ENCODE measurements at places on chromosomes 4 and X. TPM values are rescaled to one million over a fixed set of nuclear protein-coding genes. Genes with fewer than 3 reads are reported as not detected.

TBC1D8B gene
- 7.1 TPM for total RNA-seq

GPRIN3 gene
- 2.1 TPM for total RNA-seq

HHIP gene
- total RNA-seq = 2.2 TPM

C1GALT1C1 gene
- 43.4 TPM for total RNA-seq

NKX6-1 gene
- total RNA-seq = not detected

ENAM gene
- total RNA-seq = not detected

BGN gene
- 1,387 TPM for total RNA-seq

NALF2 gene
- total RNA-seq = 0.43 TPM

TMEM150C gene
- total RNA-seq = 5.4 TPM

CACNA1F gene
- not detected for total RNA-seq

DNA sequence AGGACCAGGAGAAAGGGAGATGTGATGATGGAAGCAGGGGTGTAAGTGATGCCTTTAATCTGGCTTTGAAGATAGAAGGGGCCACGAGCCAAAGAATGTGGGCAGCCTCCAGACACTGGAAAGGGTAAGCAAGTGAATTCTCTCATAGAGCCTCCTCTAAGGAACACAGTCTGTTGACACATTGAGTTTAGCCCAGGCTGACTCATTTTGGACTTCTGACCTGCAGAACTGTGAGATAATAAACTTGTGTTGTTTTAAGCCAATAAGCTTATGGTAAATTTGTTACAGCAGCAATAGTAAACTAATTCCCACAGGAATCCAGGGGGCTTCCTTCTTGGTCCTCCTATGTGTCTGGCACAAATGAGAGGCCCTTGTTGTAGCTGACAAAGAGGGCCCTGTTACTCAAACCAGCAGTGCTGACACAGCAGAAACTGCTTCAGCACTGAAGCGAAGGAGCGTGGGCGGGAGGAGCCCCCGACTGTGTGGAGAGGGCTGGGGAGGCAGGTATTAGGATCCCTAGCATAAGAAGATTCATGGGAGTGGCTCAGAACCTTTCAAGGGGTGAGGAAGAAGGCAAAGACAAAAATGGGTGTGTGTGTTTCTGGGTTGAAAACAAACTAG lies 268.7 kb downstream of the NR3C2 start:
- DNase-seq = no peak

GRCh38 chrX:103120748-103121147 lies 27.8 kb upstream of the NXF3 start:
- DNase-seq = no peak

DNA sequence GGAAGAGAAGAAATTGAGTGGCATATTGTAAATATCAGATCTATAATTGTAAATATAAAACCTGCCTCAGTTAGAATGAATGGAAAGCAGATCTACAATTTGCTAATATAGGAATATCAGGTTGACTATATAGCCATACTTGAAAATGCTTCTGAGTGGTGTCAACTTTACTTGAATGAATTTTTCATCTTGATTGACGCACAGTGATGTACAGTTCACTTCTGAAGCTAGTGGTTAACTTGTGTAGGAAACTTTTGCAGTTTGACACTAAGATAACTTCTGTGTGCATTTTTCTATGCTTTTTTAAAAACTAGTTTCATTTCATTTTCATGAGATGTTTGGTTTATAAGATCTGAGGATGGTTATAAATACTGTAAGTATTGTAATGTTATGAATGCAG lies 132.6 kb downstream of the TET2 start:
- no peak for DNase-seq

GRCh38 chr4:66949419-66949818 lies 595.9 kb downstream of the CENPC start:
- no peak for DNase-seq

DNA sequence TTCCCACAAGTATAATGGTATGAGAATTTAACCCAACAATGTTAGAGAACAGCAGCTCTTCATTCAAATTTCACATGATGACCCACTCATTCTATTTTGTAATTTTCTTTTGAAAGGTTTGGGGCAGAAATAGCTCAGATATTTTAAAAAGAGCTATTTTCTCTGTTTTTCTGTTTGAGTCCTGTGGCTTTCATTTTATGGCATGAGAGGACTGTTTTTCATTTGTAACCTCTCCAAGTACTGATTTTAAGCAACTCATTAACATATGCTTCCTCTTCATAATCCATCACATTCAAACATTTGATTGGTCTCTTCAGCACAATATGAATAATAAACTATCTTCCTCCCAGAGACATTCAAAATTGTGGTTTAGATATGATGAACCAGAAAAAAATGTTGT lies 129.0 kb upstream of the TEX13A start:
- DNase-seq = no peak

- no peak for DNase-seq
These were observed 171.7 kb downstream of the EPHA5 start for GRCh38 chr4:65498606-65499005.

DNA sequence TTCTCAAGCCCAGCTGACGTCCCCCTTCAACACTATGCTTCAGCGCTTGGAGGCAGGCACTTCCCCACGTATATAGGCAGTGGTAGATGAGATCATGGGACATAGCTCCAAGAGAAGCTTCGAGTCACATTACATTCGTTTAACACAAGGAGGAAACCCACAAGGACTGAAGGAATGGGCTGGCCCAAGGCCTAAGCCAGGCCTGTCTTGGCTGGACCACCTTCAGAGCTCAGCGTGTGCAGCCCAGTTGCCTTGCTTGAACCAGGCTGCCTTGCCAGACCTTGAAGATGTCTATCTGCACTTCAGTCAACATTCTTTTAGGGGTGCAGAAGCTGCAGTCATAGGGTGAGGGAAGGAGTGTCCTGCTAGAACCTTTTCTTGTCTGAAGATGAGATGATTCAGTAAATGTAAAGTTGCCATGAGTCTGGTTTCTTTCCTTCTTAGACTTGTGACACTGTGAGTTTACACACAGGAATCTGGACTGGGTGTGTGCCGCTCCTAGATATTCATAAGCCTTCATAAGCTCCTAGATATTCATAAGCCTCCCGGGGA lies 144.1 kb upstream of the RBPJ start:
- no peak for DNase-seq

- no peak for DNase-seq
These were observed 65.0 kb downstream of the COQ2 start for GRCh38 chr4:83219344-83220331.

GRCh38 chrX:10146346-10146745 lies 10.4 kb upstream of the CLCN4 start:
- no peak for DNase-seq

DNA sequence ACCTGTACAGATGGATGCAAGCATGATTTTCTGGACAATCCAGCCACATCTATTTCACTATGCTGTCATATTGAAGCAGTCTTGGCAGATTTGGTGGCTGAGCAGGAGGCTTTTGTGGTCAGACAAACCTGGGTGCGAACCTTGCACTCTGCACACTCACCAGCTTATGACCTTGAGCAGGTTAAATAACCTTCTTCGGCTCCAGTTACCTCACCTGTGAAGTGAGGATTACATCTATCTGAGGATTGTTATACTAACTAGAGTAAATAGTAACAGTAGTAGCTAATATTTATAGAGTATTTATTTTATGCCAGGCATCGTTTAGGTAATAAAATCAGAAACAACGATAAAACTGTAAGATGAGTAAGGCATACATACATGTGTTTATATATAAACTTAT lies 150.0 kb downstream of the PPP3CA start:
- DNase-seq = no peak

DNA sequence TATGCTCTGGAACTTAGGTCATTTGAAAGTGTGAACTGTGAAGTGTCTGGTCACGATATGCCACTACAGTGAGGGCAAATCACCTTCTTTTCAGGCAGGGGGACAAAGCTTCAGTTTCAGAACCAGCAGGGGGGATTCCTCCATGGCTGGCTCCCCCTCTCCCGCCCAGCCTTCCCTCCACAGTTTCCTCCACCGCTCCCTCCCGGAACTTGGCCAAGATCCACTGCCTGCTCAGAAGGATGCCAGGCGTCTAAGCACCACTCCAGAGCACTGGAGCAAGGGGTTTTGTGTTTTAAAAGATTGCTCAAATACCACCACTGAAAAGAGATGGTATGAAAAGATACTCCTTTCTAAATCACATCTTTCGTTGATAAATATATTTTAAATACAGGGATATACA lies 126.9 kb downstream of the ELOVL6 start:
- DNase-seq = no peak

DNA sequence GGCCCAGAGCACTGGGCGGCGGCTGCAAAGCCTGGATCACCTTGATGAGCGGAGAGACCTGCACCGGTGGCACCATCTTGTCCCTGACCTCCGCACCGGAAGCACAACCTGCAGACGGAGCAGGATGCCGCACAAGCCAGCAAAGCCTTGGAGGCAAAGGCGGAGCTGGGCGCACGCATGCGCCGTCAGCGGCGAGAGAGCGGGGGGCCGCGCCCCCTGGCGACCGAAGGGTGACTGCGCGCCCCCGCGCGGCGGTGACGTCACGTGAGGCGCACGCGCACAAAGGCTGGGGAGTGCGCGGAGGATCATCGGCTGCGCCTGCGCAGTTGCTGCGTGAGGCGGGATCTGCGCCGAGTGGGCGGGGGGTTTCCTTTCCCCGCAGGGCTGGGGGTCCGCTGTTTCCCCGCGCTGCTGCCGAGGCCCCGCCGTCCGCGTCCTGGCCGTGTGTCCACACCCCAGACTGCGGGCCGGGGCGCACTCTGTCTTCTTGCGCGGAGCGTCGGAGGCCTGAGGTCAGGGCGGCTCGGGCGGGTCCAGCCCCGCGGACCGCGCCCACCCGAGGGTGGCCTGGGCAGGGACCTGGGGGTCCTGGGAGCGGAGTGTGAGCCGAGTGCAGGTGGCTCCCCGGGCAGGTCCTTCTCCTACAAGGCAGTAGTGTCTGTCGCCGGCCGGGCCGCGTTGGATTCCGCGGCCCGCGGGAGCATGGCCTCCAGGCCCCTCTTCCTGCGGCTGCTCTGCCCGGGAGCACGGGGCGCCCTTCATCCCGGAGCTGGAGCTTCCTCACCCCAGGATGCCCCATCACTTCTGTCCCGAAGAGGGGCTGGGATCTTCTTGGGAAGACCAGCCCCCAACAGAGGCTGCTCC lies at the start of the genes ATP5ME and MYL5:
Gene ATP5ME (minus strand): TSS at position 105 of the 864 bp plus-strand sequence. CDS start 29 bp downstream, at position 76.
Gene MYL5 (plus strand): TSS at position 371 of the 864 bp plus-strand sequence. CDS start 3,485 bp downstream, outside the sequence.
- DNase-seq = peak; percentile 98

DNA sequence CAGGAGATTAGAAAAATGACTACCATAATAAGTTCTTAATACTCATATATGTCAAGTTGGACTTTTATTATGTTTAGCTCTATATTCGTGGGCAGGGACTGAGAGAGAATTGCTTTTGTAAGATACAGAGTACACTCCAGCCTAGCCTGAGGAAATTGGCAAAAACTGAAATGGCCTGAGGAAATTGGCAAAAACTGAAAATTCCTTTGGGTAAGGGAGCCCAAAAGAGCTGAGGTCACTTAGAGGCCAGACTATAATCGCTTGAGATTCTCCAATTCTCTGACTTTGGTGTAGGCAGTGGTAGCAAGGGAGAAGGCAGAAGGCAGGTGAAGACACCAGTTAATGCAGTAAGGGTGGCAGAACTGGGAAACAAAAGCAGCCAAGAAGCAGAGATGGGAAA lies 124.5 kb upstream of the HCCS start:
- DNase-seq = no peak

- no peak for DNase-seq
These were observed 268.7 kb downstream of the MAPK10 start for GRCh38 chr4:86091201-86091600.

GRCh38 chrX:47166126-47166525 lies 21.1 kb downstream of the RBM10 start:
- DNase-seq = no peak

GRCh38 chr4:122855353-122855890 lies 28.8 kb downstream of the FGF2 start:
- DNase-seq = no peak

GRCh38 chr4:112517067-112517634 lies 1.2 kb upstream of the NEUROG2 start:
- no peak for DNase-seq

DNA sequence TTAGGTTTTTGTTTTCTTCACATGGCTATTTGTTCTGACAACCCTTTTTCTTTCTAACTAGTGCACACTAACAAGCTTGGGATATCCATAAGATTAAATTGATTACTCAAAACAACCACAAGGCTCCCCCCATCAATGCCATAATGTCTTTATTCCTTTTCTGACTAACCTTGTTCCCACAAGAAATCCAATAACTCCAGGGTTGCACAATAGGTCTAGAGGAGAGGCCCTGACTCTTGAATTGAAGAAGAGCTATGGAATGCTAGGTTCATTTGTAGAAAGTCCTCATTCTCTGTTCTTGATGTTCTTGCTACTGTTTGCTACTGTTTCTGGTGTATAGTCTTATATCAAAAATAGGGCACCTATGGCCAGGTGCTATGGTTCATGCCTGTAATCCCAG lies 71.0 kb downstream of the PRRG1 start:
- DNase-seq = no peak

DNA sequence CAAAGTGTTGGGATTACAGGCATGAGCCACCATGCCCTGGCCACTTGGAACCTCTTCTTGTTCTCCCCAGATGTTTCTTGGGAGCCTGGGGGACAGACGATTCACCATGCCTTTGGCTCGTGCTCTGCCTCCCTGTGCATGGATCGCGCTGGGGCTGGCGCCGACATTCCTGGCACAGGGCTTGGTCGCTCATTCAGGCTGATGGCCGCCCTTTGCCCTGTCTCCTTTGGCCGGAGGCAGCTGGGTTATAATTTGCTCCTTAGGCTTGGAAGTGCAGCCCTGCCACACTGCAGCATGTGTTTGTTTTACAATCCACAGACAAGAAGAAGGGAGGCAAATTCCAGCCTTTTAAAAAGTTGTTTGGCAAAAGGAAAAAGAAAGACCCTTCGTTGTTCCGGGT lies 115.3 kb downstream of the AASDH start:
- no peak for DNase-seq

GRCh38 chrX:45900766-45901615 lies 644.2 kb downstream of the ZNF674 start:
- no peak for DNase-seq

DNA sequence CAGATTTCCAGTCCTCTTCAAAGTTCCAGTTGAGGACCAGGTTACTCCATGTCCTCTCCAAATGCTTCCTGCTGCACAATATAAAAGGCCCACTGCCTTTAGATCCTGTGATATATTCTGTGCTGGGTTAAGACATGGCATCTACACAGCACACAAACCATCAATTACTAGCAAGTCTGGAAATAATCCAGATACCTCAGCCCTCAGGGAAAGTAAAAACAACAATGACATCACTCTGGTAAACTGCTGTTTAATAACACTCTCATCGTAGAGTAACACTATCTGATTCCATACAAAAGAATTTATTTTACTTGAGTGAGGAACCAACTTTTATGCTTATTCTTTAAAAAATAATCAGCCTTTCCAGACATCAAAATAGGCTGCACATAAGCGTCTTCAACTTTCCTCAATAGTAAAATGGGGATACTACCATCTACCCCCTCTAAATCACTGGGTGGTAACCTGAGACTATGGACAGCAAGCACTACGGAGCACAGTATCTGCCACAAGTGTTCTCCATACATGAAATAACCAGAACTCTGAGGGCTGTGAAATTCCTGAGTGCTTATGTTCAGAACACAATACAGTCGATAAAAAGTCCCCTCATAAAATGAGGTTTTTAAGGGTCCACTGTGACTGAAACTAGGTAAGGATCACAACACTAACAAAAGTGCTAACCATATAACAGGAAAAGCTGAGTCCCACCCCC lies 53.4 kb downstream of the ABCG2 start:
- DNase-seq = no peak

Measured in ascending aorta (tissue), 2 donors.